ENCODE measurements at places on chromosomes 12 and 14.

GRCh38 chr12:76216585-76217472 is 131.4 kb downstream of the BBS10 start:
- DNase-seq, result no peak

GRCh38 chr12:51898937-51899336 is 8.4 kb upstream of the ACVRL1 start:
- no peak for DNase-seq

DNA sequence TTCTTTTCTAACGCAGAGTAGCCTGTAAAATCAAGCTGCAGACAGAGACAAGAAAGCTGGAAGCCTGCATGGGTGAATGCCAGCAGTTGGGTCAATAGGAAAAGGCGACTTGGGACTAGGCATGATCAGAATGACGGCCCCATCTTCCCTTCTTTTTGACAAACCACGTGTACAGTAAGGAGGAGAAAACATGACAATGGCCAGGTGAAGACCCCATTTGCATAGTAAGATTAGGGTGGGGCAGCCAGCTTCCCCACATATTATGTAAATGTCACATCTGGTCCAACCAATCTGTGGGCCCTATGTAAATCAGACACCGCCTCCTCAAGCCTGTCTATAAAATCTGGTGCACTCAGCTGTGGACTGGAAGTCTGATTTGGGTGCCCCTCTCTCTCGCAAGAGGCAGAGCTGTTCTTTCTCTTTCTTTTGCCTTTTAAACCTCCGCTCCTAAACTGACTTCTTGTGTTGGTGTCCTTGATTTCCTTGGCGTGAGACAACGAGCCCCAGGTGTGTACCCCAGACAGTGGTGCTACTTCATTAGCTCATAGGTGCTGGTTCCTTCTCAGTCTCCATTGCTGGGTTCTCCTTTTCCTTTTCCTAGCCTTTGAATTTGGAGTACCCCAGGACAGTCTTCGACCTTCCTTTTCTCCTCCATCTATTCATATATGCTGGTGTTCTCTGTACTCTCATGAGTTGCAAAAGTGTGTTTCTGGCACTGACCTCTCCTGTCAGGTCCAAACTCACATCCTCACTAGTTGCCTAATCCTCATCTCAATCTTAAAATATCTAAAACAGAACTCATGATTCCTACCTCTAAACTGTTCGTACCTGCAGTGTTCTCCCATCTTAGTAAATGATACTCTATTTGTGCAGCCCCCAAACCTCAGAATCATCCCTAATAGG is 9.4 kb upstream of the DHRS7 start:
- DNase-seq, result no peak

GRCh38 chr14:50230401-50230700 is 1.0 kb downstream of the SOS2 start:
- DNase-seq, result no peak

- DNase-seq, result no peak
Measured at GRCh38 chr12:111451649-111452129, 46.0 kb downstream of the SH2B3 start.

GRCh38 chr12:124381456-124382296 is 86.8 kb downstream of the RFLNA start:
- no peak for DNase-seq

- DNase-seq, result no peak
Measured at GRCh38 chr12:114936148-114937079, 252.4 kb upstream of the TBX3 start.

DNA sequence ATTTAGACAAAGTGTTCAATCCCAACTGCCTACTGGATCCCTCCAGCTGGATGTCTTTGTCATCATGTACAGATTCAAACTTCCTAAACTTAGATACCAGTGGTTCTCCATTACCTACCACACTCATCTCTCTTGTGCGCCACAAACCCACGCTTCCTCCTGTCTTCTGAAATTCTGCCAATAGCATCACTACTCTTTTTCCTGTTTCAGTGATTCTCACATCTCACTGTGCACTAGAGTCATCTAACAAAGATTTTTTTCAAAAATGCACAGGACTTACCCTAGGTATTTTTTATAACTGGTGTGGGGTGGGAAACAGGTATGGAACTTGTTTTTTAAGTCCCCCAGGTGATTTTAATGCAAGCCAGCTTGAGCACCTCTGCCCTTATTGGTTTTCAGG is 5.9 kb downstream of the PSMB5 start:
- no peak for DNase-seq

- no peak for DNase-seq
Measured at GRCh38 chr12:29187756-29188155, 38.7 kb downstream of the FAR2 start.

GRCh38 chr14:68978172-68978911 is 760 bp downstream of the ACTN1 start:
- peak; percentile 56 for DNase-seq

- DNase-seq, result no peak
Measured at GRCh38 chr12:65584016-65584415, 240.3 kb upstream of the HMGA2 start.

GRCh38 chr12:43638806-43639205 is 86.8 kb upstream of the ADAMTS20 start:
- no peak for DNase-seq

GRCh38 chr12:76080017-76080728 is 4.3 kb downstream of the NAP1L1 start:
- no peak for DNase-seq

GRCh38 chr12:111785651-111786050 is 18.9 kb downstream of the ALDH2 start:
- no peak for DNase-seq

DNA sequence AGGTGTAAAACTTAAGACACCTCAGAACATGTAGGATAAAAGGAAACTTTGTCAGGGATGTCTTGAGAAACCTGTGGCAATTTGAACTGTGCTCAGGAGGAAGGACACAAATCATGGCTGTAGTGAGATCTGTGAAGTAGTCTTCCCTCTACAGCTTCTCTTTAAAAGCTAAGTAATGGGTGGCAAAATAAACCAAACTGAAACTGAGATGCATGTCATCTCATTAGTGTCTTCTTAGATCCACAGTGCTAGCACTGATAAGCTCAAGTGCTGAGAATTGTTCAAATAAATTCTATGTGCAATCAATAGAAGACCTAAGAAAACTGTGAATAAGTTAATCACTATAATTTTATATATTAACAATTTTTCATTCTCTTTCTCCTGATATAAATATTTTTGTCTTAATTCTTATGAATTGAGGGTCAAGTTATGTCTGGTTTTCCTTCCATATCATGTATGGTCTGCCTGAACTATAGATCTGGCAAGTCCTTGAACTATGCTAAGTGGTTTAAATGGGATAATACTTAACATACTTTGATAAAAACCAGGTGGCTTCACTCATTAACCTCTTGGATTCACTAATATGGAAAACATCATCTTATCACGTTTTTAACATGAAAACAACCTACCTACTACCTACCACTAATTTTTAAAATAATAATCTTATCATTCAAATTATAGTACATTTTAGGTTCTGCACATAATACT is 27.2 kb downstream of the SYT1 start:
- no peak for DNase-seq

- no peak for DNase-seq
Measured at GRCh38 chr14:106419376-106419965, 893.1 kb downstream of the TMEM121 start.

DNA sequence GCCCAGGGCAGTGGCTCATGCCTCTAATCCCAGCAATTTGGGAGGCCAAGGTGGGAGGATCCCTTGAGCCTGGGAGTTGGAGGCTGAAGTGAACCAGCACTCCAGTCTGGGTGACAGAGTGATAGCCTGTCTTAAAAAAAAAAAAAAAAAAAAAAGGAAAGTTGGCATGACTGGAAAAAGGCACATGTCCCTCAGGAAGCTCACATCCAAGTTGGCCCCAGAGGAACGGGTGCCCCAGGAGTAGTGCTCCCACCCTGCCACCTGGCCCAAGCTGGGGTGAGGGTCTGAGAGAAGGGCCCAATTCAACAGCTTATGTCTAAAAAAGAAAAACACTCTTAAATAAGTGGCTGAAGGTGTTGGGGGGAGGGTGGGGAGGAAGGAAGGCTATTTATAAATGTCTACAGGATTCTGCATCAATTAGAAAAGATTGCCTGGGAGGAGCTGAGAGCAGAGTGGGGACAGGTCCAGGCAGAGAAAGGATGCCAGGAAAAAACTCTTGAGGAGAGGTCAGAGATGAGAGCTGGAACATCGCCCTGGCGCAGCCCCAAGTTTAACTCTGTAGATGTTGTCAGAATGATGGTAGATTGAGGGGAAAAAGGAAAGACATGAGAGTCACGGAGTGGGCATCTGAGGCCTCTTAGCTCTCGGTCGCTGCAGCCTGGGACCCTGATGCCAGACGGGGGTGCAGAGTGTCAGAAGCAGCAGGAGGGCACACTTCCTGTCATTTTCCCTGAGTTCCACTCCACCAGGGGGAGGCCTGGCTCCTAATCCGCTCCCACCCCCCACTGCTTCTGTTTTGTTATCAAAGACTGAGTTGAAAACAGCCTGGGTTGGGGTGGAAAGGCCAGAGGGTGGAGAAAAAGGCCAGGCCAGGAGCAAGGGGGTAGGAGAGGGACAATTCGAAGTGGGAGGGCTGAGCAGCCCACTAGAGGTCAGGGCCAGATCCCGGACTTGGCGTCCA is 7.3 kb downstream of the SPRYD3 start:
- DNase-seq, result no peak

- DNase-seq, result no peak
Measured at GRCh38 chr14:32403688-32404087, 74.6 kb downstream of the AKAP6 start.

DNA sequence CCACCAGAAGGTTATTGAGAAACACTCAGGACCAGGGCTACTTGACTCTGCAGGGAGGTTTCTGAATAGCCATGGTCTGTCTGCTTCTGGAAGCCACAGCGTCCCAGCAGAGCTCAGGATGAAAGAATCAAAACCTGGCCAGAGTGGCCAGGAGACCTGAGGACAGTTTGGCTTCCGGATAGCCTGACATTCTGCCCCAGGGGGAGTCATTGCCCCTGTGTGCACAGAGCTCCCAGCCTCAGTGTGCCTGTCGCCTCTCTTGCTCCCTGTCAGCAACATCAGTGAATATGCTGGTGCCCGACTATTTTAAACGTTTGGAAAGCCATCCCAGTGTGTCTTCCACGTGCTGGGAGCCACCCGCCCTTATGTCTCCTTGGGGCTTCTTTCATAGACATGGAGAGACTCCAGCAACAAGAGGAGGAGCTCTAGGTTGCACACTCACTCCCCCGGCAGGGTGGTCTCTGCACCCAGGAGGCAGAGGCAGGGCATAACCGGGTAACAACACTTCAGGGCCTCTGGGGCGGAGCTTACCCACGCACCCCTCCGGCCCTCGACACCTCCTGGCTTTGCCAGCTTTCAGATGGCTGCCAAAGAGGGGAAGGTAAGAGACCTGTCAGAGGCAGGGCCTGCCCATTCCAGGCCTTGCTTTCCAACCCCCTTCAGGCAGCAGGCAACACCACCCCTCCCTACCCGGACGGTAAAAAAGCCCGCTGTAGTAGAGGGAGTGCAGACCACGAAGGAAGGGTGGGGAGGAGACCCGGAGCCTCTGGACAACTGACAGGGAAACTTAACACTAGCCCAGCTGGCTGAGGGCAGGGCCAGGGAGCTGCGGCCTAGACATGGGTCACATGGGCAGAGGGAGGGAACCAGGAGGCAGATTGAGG is 19.0 kb upstream of the SLC6A12 start:
- no peak for DNase-seq

DNA sequence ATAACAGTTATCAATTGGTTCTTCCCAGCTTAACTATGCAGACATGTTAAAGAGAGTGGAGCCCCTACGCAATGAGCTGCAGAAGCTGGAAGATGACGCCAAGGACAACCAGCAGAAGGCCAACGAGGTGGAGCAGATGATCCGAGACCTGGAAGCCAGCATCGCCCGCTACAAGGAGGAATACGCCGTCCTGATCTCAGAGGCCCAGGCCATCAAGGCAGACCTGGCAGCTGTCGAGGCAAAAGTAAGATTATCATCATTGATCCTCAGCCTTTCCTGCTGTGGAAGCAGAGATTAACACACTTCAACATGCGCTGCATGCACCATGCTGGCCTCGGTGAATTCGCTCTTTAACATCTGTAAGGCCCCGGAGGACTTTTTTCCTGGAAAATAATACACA is 53.6 kb downstream of the HSP90AA1 start:
- DNase-seq, result no peak

DNA sequence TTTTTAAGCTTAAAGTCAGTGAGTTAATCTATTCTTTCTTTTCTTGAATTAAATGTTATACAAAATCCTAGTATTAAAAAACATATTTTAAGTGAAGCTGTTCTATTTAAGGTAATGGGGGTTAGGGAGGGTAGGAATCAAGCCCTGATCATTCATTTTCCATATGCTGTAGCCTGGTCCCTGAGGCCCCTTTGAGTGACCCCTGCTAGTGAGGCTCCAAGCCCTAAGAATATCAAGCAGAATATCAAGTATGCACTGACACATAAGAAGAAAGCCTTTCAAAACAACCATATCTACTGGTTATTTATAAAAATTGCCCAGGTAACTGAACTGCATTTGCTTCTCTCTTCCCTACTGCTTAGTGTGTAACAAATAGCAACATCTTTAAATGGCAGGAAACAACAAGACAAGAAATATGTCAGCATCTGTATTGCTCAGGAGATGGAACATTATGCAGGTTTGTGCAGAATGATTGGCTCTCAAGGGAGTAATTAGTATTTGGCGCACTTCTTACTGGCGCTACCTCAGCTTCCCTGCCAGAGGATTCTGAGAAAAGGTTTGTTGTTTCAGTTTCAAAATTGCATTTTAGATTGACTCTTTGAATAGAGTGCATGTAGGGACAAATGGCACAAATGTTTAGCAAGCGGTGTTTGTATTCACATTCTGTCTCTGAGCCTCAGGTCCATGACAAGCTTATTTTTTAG is 223.0 kb downstream of the DUSP6 start:
- no peak for DNase-seq

- DNase-seq, result no peak
Measured at GRCh38 chr14:26200687-26201086, 397.1 kb downstream of the NOVA1 start.

GRCh38 chr14:35051796-35052195 is 5.7 kb downstream of the FAM177A1 start:
- DNase-seq, result no peak

DNA sequence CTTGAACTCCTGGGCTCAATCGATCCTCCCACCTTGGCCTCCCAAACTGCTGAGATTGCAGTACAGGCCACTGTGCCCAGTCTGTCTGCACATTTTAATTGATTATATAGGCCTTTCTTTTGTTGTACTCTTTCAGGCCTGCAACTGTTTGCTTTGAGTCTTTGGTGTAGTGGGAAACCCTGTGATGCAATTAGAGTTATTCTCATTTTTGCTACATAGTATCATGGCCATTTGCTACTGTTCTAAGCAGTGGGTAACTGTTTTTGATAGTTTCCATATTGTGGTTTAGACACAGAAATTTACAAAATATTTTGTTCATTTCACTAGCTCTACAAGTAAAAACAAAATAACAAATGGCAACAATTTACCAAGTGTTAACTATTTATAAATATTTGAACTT is 6.3 kb upstream of the TUBA1B start:
- no peak for DNase-seq

DNA sequence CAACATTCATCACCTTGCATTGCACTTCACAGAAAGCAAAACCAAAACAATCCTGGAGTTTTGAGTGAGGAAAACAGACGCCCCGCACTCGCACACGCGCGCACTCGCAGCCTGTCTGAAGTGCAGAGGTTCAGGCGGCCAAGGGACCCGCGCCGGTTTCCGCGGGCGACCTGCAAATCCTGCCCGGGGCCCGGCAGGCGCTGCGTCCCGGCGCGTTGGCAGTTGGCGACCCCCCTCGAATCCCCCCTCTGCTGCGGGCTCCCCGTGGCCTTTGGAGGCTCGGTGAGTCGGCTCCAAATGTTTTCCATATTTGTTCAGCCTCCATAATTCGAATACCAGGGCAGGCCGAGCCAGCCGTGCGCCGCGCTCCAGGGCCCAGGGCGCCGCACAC is at the start of gene SSPN:
SSPN (plus strand) TSS at position 324 of the 391 bp plus-strand sequence. CDS start 100 bp downstream, outside the sequence.
- no peak for DNase-seq
